GM10248 (cell line): ENCODE measurements at places on chromosomes 4 and X.

- DNase-seq = no peak
Observed at GRCh38 chr4:55925241-55925640, 23.5 kb upstream of the CEP135 start.

DNA sequence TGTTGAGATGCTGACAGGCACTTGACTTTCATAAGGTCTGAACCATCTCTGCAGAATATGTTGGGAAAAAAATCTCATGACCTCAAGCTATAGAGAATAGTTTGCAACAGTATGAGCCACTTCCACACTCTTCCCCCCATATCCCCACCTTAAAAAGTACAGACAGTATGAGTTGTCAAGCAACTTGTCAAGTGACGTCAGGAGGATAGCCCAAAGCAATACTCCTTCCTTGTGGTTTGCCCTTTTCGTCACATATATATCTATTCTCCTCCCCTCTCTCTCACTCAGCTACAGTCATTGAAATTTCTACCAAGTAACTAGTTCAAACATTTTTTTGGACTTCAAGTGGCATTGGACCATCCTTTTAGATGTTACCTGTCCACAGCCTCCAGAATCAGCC is 67.7 kb downstream of the MCF2 start:
- DNase-seq = no peak

- DNase-seq = no peak
Observed at GRCh38 chrX:41308884-41309647, 24.9 kb upstream of the DDX3X start.

- DNase-seq = no peak
Observed at GRCh38 chrX:41167888-41168287, 82.6 kb downstream of the USP9X start.

- DNase-seq = no peak
Observed at GRCh38 chrX:30296408-30297254, 12.6 kb downstream of the NR0B1 start.

DNA sequence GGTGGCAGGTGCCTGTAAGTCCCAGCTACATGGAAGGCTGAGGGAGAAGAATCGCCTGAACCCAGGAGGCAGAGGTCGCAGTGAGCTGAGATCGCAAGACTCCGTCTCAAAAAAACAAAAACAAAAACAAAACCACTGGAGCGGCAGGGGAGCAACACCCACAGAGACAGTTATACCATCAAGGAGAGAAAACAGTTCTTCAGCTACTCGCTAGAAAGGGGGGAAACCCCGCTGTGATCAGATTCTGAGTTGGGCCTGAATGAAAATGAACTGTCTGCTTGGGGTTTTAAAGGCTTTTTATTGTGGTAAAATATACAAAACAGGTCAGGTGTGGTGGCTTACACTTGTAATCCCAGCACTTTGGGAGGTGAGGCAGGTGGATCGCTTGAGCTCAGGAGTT is 16.8 kb upstream of the IRAK1 start:
- no peak for DNase-seq
